ENCODE measurements at places on chromosomes 13 and 19.
A peak's percentile ranks its signal among the peaks of the same experiment; 100 is the strongest.

DNA sequence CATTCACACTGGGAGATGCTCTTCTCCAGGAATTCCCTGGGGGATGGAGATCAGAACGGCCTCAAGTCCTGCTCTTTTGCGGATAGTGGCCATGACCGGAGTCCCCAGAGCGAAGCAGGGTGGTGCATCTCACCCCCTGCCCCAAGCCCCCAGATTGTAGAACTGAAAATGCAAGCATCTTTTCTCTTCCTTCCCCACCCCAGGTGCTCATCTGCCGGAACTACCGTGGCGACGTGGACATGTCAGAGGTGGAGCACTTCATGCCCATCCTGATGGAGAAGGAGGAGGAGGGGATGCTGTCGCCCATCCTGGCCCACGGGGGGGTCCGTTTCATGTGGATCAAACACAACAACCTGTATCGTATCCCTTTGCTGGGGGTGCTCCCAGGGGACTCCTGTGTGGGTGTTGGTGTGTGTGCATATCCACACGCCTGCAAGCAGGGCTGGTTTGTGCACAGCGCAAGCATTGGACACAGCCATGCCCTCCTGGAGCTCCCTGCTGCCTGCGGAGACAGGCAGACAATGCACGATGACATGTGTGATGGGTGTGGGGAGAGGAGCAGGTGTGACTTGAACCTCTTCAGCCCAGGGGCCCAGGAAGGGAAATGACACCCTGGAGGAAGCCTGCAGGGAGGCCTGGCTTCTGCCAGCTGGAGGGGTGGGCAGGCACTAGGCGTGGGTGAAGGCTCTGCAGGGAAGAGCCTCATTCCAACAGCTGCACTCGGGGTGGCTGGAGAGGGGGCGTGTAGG lies 5.7 kb downstream of the AP1M1 start:
- DNase-seq: no peak

GRCh38 chr13:75173457-75174356 lies 308.3 kb downstream of the TBC1D4 start:
- DNase-seq: no peak

GRCh38 chr13:62209529-62209928 lies 793.9 kb upstream of the PCDH20 start:
- DNase-seq: no peak

DNA sequence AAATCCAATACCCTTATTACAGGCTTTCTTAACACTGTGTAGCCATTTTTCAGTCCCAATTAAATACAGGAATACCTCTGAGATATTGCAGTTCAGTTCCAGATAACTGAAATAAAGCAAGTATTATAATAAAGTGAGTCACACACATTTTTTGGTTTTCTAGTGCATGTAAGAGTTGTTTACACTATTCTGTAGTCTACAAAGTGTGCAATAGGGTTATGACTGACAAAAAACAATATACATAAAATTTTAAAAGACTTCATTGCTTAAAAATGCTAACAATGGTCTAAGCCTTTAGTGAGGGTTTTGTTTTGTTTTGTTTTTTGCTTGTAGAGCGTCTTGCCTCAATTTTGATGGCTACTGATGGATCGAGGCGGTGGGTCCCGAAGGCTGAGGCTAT lies 434.4 kb upstream of the NBEA start:
- DNase-seq: no peak

- no peak for DNase-seq
Observed at GRCh38 chr13:103908911-103909310, 842.7 kb upstream of the SLC10A2 start.

DNA sequence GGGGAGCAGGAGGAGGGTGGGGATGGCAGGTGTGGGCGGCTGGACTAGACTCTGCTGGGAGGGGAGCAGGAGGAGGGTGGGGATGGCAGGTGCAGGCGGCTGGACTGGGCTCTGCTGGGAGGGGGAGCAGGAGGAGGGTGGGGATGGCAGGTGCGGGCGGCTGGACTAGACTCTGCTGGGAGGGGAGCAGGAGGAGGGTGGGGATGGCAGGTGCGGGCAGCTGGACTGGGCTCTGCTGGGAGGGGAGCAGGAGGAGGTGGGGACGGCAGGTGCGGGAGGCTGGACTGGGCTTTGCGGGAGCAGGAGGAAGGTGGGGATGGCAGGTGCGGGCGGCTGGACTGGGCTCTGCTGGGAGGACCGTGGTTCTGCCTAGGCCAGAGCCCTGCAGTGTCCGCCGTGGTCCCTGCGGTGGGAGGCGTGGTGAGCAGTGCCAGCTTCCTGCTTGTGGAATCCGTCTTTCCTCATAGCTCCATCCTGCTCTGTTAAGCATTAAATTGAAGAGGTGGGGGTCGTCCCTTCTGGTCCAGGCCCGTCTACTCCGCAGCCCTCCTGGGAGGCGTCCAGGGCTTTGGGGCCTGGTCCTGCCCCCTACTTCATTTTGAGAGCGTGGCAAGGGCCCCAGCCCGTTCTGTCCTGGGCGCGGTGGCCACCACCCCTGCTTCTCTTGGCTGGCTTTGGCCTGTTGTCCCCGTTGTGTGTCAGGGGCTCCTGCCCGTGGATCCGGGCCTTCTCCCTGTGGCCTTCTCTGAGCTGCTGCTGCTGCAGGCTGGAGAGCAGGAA lies 4.7 kb downstream of the SPPL2B start:
- no peak for DNase-seq

DNA sequence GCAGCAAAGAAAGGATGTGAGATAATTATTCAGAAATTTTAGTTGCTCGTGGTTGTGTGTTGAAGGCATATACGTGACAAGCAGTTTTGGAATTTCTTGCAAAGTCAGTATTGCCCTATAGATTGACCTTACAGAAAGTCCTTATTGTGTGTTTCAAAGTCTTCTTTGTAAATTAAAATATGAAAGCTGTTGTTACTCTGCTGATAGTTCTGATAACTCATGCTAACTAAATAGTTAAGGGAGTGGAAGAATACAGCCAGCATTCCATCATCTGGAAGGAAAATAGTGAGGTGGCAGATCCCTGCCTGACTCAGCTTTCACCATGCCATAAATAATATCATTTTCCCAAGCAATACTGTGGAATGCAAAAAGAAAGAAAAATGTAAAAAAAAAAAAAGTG lies 27.2 kb downstream of the WASF3 start:
- peak; percentile 96 for DNase-seq

DNA sequence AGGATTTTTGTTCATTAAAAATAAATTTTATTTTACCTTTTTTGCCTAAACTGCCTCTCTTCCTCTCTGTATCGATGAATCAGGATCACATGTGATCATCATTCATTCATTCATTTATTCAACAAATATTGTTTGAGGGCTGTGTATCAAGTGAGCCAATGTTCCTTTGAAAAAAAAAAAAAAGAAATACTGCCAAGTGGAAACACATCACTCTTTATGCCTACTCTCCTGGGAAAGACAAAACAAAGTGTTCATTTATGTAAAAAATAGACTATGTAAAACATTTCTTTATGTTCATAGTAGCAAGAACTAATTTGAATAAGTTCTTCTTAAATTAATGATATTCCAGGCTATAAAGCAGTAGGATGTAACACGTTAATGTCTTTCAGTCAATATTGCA lies 233.1 kb downstream of the POSTN start:
- no peak for DNase-seq

DNA sequence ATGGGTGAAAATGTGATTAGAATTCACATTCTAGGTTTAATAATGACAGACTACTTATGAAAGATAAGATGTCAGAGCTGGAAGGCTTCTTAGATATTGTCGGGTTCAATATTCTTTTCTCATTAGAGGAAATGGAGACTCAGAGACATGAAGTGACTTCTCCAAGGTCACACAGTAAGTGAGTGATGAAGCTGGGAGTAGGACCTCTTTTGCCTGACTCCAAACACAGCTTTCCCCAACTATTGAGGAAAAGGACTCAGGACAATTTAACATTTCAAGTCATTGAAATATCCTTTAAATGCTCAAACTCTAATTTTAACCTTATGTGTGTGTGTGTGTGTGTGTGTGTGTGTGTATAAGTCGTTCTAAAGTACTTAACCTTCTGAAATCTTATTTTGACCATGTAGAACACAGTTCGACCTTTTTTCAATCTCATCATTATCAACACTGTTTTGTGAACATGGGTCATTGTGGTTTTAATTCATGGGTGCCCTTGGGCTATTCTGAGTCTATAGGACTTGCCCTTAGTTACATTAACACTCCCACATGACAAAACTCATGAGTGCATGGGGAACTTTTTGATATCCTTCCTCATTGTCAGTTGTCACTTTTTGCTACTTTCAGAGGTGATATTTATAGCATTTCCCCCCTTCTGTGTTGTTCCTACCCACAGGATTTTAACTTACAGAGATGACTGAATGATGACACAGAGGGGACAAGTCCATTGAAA lies 53.0 kb downstream of the LRCH1 start:
- no peak for DNase-seq

DNA sequence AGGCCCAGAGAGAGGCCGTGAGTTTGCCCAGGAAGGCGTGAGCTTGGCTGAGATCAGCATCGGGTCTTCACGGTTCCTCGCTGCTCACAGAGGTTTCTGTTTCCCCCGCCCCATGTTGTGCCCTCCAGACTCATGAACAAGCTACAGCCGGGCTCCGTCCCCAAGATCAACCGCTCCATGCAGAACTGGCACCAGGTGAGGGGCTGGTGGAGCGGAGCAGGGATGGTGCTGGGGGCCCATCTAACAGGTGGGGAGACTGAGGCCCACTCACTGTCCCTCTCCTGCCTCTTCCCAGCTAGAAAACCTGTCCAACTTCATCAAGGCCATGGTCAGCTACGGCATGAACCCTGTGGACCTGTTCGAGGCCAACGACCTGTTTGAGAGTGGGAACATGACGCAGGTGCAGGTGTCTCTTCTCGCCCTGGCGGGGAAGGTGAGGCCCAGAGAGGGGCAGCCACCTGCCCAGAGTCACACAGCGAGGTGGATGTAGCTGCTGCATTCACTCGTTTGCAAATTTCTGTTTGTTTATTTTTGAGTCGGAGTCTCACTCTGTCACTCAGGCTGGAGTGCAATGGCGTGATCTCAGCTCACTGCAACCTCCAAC lies 6.0 kb downstream of the CNN2 start:
- no peak for DNase-seq

DNA sequence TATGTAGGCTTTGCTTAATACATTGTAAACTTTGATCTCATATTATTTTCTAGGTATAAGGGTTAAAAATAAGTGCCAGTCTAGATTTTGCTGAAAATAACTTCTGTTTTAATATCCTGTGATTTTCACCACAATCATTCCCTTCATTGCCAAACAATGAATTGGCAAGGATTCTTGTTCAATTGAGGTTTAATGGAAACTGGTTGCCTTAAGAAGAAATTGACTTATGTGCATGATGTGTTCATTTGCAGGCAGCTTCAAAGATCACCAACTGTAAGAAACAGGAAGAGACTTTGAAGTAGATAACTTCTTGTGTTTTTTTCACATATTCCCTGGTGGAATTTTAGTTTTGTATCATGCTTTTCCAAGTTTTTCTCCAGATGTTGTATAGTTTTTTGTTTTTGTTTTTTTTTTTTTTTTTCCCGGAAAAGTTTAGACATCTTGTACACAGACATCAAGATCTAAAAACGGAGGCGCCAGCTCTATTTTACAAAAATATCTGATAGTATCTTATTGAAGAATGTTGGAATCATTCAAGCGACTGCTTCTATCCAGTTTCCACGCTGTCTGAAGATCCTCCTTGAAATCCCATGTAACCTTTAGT lies 108.3 kb downstream of the POSTN start:
- DNase-seq: peak; percentile 43

GRCh38 chr19:4390567-4391305 lies 9.6 kb downstream of the SH3GL1 start:
- peak; percentile 34 for DNase-seq

DNA sequence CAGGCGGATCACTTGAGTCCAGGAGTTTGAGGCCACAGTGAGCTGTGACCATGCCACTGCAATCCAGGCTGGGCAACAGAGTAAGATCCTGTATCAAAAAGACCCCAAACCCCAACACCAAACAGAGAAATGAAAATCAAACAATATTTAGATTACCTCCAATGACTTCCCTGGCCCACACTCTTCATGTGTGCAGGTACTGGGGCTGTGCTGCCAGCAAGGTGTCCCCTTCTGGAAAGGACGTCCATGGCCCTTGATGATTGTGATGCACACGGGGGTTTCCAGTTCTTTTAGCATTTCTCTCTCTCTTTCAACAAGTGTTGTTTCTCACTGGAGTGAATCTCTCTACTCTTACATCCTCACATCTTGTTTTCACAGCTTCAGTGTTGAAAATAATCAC lies 23.7 kb upstream of the LGALS14 start:
- no peak for DNase-seq

DNA sequence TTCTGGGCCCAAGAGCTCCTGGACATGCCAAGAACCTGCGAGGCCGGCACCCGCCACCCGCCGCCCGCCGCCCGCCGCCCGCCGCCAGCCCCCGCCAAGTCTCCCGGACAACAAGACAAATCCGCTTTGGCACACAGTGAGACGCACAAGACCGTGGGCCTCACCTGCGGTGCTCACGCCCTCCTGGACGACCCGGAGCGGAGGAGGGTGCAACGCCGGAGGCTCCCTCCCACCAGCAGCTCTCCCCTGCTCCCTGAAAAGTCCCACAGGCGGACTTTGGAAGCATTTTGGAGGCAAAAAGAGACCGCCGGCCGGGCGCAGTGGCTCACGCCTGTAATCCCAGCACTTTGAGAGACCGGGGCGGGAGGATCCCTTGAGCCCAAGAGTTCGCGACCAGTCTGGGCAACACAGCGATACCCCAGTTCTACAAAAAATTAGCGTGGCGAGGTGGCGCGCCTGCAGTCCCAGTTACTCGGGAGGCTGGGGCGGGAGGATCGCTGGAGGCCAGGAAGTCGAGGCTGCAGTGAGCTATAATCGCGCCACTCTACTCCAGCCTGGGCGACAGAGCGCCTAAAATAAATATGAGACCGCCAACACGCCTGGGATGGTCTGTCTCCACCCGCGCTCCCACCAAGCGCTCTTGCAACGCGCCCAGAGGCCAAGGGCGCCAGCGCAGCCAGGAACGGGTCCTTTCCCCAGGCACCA lies 783 bp downstream of the RHPN2 start:
- DNase-seq: no peak

- no peak for DNase-seq
Observed at GRCh38 chr19:48989701-48990291, 3.3 kb downstream of the GYS1 start.

DNA sequence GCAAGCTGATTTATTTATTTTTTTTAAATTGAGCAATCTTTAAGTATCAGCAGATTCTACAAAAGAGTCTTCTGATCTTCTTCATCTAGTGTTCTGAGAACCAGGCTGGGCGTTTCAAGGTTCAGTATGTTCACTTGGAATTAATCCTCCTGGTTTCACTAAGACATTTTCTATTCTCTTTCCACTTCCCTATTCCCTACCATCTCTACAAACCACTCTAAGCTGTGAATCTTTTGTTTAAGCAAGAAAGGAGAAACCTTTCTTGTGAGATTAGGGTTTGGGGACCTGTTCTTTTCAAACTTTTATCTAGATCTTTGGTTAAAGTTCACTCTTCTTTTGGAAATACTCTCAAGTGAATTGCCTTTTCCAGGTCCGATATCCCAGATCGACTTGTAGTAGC lies 59.3 kb downstream of the URI1 start:
- no peak for DNase-seq

- no peak for DNase-seq
Observed at GRCh38 chr13:36998624-36999041, 507 bp downstream of the ALG5 start.

DNA sequence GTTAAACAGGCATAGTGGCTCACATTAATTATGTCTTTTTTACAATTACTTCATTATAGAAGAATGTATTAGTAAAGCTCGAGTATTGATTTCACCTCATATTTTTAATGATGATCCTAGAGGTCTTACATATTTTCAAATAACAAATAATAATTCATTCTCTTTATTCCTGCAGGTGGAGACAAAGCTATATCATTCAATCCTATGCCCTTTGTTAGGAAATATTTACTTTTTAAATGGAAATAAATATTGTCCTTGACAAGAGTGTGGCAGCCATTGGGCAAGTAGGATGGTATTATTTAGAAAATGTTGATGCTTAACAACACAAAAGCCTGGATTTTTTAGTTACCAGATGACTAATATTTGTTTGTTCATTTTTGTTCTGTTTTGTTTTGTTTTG lies 127.6 kb downstream of the COG6 start:
- no peak for DNase-seq
